H4 (cell line): ENCODE measurements at places on chromosomes 16 and 17. TPM values are rescaled to one million over a fixed set of nuclear protein-coding genes. Genes with fewer than 3 reads are reported as not detected.

The EME2 gene
- total RNA-seq, result 0.90 and 1.2 TPM in 2 replicates

The LHX1 gene
- total RNA-seq, result 0.39 and 0.97 TPM in 2 replicates

The SEZ6L2 gene
- total RNA-seq, result 6.8 and 10.0 TPM in 2 replicates

The TPSG1 gene
- total RNA-seq, result 0.88 and 1.1 TPM in 2 replicates

The DNAH3 gene
- total RNA-seq, result 0.12 and 0.17 TPM in 2 replicates

The RAB11FIP4 gene
- total RNA-seq, result 4.8 and 12.4 TPM in 2 replicates

The TNFRSF13B gene
- not detected in 2 replicates for total RNA-seq

The CEP295NL gene
- not detected in 2 replicates for total RNA-seq

The TP53TG3C gene
- not detected in 2 replicates for total RNA-seq

The C17orf100 gene
- total RNA-seq, result 0.29 TPM in 1 of 2 replicates, not detected in the other

The P2RX5 gene
- not detected in 2 replicates for total RNA-seq

The MYH1 gene
- not detected in 2 replicates for total RNA-seq

The OR1A2 gene
- total RNA-seq, result not detected in 2 replicates

The LITAFD gene
- total RNA-seq, result not detected in 2 replicates
